ENCODE measurements at places on chromosomes 3 and 15.

DNA sequence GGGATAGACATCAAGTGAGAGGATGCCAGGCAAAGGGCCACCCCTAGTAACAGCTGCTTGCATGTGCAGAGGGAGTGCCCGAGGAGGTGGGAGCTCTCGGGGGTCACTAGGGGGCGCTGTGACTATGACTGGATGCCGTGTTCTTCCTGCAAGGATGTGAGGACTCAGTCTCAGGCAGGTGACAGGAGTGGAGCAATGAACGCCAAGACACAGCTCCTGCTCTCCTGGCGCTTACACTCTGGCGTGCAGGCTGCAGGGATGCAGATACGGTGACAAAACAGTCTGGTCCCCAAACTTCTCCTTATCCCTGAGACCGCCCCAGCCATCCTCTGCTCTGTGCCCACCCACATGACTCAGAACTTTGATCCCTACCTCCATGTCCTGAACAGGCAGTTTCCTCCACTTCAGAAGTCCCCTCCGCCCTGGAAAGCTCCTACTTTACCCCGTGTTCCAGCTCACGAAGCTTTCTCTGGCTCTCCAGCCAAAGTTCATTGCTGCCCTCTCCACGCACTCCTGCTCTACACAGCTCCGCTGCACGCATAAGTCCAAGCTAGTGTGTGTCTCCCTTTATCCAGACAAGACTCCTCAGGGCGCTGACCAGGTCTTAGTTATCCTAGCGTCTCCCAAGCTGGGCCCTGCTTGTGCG is 14.7 kb downstream of the RHOV start:
- DNase-seq: peak; percentile 36

DNA sequence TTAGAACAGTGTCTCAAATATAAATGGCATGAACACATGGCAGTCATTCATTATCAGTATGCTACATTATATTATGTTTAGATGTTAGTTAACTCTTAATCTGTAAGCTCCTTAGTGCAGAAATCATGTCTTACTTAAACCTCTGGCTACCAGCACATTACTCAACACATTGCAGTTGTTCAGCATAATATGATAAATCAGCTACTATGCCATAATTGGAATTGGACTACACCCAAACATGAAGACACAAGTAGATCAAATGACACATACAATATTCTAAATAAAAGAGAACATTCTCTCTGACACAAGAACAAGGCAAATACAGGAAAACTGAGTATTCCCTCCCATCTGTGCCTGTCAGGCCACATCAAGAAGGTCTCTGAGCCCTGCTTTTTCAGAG is 116.1 kb downstream of the PCCB start:
- DNase-seq: peak; percentile 24

DNA sequence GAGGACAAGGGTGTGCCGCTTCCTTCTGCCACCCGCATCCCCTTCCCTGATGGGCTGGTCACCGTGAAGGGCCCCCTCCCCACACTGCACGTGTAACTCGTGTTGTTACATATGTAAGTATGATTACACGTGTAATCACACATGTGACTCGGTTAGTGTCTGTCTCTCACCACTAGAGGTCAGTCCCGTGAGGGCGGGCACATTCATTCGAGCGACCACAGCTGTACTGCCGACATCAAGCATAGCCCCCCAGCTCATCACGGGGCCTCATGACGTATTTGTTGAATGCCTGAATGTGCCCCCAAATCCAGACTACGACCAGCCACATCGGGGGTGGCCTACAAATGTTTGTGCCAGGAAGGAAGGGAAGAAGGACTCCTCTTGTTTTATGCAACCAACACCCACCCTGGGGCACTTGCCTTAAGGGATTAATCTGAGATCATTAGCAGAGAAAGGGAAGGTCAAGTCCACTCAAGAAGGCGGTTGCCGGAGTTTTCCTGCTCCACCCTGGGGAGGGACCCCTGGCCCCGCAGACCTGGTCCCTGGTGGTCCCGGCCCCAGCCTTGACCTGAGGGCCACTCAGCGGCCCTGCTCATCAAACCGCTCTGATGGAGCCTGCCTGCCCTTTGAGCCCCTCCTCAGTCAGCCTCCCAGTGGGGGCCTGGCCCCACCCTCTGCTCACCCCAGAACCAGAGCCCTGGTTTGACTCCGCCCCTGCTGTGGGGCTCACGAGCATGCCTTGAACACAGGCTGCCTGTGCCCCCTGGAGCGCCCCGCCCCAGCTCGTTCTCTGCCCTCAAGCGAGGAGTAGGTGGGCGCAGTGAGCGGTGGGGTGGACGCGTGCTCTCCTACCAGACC is 52.8 kb downstream of the RGMA start:
- no peak for DNase-seq

- no peak for DNase-seq
Observed at GRCh38 chr3:195140816-195141793, 129.9 kb downstream of the XXYLT1 start.

DNA sequence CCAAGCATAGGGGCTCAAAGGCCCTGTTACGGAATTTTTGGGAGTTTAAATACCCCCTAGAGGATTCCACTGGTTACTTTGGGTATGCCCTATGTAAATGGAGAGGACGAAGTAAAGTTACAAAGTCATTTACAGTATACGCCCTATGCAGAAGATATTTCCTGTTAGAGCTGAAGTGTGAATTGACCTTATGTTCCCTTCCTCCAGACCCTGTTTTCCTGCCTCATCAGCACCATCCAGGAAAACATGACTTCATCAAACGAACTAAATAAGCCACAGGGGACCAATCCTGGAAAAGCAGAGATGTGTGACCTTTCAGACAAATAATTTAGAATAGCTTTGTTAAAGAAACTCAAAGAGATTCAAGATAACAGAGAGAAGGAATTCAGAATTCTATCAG is 177.4 kb downstream of the SQOR start:
- DNase-seq: no peak

GRCh38 chr3:25897019-25897418 is 107.1 kb downstream of the OXSM start:
- no peak for DNase-seq

DNA sequence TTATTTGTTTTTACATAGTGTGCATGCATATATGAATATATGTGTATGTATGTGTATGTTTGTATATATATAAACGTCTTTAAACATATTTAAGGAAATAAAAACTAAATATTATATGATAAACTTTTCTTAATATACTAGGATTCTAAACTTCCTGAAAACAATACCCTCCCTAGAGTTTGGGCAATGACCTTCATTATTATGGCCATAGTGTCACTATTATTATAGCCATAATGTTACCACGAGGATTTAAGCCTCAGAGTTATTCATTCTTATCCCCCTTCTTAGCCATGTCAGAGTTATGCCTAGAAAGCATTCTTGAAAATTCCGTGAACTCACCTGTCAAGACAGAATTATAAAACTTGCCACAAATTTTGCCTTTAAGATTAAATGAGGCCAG is 335.5 kb downstream of the ERC2 start:
- DNase-seq: no peak

DNA sequence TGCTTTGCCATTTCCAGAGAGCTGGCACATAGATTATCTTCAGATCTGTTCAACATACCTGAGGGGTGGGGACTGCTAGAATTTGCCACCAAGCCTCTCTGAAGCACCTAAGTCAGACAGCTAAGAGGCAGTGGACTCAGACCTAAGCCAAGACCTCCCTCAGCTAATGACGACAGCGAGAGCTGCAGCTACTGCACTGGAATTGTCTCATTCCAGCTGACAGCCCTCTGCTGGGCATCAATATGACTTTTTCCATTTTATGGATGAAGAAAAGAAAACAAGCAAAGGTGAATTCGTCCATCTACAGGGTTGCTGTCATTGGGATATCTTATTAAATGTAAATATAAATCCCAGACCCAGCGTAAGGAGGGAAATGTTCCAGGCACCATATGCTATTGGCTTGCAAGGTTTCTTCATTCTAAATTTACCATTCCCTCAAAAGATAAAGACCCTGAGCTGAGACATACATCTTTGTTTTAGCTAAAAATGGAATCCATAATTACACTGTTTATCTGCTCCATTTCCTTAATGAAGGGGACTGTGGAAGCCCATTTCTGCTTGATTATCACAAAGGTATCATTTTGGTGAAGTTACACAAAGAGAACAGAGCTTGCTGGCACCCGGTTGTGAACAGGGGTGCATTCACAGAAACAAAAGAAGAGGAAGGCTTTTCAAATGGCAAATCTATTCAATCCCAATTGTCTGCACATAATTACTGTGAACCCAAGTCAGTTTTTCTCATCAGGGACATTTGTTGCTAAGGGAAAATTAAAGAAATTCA is 85.5 kb upstream of the LRTM1 start:
- DNase-seq: no peak

- no peak for DNase-seq
Observed at GRCh38 chr3:11592445-11593298, 51.0 kb downstream of the VGLL4 start.

GRCh38 chr3:58480309-58480708 is 11.6 kb upstream of the KCTD6 start:
- DNase-seq: no peak

DNA sequence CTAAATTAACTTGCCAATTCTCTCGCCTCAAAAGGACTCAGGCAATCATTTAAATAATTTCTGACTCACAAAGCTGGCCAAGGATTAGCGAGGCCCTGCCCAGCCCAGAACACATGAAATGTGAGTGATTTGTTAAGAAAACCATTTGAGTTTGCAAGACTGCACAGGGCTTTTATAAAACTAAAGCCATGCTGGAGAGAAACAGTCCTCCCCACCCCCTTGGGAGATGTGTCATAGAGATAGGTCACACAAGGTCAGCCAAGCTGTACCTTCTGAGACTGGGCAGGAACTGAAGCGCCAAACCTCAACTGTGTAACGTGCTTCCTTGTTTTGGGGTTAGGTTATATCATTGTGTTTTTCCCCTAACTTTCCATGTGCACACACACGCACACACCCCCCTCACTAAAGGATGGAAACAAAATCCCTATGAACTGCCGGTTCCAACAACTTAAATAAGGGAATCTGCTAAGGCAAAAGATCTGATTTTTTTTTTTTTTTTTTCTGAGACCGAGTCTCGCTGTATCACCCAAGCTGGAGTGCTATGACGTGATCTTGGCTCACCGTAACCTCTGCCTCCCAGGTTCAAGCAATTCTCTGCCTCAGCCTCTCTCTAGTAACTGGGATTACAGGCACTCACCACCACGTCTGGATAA is 8.1 kb downstream of the SPATA12 start:
- no peak for DNase-seq

- DNase-seq: no peak
Observed at GRCh38 chr15:50778086-50778485, 12.6 kb upstream of the SPPL2A start.

DNA sequence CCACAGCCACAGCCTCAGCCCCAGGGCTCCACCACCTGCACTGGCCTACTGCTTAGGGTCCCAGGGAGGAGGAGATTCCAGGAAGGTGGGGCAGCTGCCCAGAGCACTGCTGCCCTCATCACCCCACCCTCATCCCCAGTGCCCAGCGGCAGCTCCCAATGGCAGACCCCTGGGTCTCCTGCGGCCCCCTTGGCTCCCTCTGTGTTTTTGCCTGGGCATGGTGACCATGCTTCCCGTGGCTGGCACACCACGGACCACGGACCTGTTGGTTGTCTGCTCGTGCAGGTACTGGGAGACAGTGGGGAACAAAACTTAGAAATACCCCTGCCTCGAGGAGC is 2.7 kb downstream of the CHST13 start:
- no peak for DNase-seq

DNA sequence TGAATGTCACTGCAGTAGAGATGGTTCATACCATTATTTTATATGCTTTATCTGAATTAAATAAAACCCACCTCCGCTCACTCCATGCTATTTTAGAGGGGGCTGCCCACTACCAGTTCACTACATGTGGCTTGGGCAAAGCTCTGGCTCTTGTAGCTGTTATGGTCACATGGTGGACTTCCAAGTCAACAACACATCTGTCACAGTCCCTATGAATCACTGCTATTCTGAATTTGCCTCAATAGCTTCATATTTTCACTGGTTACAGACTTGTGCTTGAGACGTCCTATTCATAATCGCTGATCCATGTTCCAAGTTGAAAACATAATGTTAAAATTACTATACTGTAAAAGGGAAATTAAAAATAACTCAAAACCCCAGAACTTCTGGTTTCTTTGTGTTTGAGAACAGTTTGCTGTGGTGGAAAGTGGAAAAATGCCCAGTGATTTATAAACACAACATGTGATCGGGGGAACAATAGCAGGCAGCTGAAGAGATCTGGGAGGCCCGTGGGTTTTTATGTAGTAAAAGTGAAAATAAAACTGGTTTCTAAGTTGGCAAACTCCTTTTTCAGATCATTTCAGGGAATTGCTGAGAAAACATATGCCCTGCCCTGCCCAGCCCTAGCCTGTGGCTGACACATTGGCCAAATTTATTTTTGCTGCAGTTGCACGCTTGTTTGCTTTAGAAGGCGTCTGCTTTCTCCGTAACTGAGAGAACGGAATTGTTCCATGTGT is 128.8 kb upstream of the PRR23C start:
- no peak for DNase-seq

DNA sequence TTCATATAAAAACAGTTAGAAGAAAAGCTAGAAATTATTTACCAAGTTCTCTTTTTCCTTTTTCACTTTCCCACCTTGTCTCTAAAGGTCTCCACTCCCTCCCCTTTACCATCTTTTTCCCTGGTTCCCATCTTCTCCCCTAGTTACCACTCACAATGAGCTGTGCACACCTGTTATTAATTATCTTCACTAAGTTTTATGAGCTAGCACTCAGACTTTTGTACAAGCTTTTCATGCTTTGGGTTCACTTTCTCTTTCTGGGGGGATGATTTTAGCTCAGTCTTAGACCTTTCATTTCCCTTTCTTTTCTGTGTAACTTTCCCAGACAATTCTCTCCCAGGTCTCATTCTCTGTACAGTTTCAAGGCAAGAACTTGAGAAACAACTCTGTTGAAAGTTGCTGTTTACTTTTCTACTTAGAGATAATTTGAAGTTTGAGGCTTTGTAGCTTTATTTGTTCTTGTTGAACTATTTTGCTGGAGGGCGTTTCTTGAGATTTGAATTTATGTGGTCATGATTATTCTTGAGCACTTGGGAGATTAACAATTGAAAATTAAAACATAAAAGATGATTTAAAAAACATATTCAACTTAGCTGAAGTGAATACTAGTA is 24.0 kb upstream of the AADAC start:
- no peak for DNase-seq

DNA sequence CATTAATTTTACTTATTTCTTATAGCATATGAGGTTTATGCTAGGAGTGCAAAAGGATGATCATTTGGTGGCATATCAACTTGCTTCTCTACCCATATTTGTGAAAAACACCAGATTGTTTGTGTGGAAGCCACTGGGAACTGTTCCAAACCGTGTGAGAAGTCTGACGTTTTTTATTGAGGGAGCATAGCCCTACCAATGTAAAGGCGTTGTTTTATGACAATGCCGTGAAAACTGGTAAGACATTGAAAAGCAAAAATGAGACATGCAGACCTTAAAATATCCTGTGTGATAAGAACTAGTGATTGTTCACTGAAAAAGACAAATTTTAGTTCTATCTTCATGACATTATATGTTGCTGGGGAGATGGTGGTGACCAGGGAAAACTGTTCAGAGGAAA is 87.8 kb downstream of the CHL1 start:
- DNase-seq: no peak
